ENCODE measurements at places on chromosomes 2 and 18.

GRCh38 chr2:199946836-199947235 is 8.5 kb downstream of the TYW5 start:
- no peak for DNase-seq

DNA sequence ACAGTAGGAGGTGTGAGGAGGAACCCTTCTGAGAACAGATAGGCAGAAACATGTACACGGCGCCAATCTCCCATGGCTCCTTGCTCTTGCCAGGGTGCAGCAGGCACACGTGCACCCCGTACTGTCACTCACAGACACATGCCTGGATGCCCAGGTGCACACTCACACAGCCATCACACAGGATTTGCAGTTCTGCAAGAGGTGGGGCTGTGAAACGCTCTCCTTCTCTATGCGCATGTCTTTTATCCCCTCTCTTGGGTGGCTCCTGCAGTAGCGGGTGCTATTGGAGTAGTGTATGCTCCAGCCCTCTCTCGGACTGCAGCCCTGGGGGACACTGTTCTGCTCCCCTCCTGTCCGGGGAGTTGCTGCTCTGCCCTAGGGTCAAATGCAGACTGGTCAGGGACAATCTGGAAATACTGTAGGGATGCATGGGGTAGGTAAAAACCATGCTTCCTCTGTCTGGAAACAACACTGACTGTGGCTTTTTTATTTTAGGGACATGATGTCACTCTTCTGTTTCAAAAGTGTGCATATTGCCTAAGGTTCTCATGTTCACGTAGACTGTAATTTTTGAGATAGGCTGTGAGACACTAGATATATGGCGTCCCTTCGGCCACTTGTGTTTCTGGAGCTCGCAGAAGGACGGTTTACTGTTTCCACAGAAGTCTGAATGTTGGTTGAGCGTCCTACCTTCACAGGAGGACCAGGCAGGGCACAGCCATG is 118.5 kb downstream of the PRKCE start:
- DNase-seq, result no peak

DNA sequence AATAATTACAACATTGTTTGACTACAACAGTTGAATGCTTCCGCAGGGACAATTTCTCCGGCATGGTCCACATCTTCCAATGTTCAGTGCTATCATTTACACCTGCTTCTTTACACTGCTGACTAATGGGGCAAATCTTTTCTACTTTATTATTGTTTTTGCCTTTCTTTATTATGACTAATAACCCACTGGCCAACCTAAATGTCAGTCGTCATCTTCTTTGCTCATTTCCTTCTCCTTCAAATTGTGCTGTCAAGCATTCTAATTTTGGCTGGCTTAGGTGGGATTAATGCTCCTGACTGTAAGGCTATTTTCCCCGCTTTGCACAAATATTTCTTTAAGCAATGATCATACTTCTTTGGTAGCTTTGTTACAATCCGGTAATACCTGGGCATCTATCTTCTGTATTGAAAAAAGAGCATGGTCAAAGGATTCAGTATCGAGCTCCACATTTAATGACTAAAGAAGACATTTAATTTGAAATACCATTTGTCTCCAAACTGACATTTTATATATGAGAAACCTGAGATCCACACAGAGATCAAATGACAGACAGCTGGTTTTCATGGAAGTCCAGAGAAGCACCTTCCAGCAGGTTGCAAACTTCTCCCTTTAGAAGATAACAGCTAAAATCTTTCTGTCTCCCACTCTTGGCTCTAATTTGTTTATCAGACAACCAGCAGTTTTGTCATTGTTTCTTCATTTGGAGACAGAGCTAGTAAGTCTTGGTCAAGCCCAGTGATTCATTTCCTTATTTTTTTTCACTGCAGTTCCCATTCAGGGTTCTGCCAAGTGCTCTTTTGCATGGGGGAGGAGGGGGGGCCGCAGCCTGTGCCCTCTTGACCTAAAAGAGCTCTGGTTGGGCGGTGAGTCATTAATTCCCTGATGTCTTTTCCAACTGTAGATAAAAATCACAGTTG is 132.9 kb downstream of the SOCS6 start:
- peak; percentile 95 for DNase-seq

DNA sequence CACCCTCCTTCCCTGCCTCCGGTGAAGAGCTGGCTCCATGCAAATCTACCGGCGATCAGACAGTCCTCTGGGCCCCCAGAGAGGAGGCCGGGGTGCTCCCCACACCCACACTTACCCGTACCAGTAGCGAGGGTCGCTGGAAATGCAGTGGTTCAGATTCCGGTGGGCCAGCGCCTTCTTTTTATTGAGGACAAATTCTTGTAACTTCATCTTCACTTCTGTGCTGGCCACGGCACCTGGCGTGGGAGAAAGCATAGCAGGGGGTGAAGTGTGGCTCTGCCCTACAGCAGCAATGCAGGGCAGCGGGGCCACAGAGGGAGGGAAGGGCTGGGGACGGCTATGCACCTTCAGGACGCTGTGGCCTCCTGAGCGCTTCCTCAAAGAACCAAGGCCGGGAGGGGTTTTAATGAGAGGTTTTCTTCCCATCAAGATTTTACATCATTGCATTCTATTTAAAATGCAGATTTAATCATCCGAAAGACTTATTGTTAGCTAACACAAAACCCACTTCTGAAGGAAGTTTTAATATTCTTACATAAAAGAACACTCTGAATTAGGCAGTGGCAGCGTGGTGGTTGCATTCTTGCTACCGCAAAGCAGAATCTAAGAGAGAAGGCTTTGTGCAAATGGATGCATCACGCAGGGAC is 237.0 kb downstream of the HDAC4 start:
- DNase-seq, result no peak

- peak; percentile 55 for DNase-seq
Observed at GRCh38 chr2:191620144-191620543, 57.8 kb upstream of the NABP1 start.

- DNase-seq, result no peak
Observed at GRCh38 chr2:158651358-158652057, 143.6 kb upstream of the DAPL1 start.

GRCh38 chr18:58451115-58451971 is 177.5 kb downstream of the ALPK2 start:
- DNase-seq, result no peak

DNA sequence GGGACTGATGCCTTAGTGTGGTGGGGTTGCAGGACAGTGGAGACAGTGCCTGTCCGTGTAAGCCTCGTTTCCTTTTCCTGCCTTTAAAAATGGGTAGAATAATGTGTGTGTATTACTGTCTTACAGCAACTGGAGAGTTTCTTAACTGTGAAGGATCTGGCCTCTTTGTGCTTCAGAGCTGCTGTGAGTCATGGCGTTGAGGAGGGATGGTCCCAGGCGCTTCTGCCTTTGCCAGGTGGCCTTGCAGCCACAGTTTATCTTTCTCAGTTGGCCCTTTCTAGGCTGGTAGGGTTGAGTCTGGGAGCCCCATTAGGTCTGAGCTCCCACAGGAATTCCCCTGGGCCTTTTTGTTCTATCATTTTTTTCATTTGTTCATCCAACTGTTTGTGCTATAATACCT is 9.2 kb downstream of the PRADC1 start:
- no peak for DNase-seq

DNA sequence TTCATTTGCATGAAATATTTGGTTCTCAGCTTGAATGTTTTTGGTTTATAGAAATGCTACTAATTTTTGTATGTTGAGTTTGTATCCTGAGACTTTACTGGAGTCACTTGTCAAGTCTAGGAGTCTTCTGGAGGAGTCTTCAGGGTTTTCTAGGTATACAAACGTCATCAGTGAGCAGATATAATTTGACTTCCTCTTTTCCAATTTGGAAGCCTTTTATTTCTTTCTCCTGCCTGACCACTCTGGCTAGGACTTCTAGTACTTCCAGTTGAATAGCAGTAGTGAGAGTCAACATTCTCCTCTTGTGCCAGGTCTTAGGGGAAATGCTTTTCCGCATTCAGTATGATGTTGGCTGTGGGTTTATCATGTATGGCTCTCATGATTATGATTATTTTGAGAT is 55.4 kb upstream of the THUMPD2 start:
- DNase-seq, result no peak

GRCh38 chr18:48011926-48012465 is 81.5 kb upstream of the SMAD2 start:
- DNase-seq, result no peak

DNA sequence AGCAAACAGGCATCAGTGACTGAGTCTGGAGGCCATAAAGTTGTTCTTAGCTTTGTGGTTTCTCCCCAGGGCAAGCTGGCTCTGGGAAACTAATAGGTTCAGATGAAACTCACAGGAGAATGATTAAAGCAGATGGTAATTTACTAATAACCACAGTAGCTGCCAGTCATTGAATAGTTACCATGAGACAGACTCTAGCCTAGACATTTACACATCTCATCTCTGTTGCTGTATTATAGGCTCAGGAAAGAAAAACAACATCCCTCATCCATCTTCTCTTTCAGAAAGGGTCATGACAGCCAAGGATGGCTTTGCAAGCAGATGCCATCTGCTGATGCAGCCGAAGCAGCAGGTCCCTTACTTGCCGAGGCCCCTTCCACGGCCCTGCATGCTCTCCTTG is 314.0 kb upstream of the ID2 start:
- DNase-seq, result no peak

- DNase-seq, result no peak
Observed at GRCh38 chr18:45155526-45155925, 459.8 kb upstream of the SLC14A2 start.
